ENCODE measurements at places on chromosomes 4 and X.

DNA sequence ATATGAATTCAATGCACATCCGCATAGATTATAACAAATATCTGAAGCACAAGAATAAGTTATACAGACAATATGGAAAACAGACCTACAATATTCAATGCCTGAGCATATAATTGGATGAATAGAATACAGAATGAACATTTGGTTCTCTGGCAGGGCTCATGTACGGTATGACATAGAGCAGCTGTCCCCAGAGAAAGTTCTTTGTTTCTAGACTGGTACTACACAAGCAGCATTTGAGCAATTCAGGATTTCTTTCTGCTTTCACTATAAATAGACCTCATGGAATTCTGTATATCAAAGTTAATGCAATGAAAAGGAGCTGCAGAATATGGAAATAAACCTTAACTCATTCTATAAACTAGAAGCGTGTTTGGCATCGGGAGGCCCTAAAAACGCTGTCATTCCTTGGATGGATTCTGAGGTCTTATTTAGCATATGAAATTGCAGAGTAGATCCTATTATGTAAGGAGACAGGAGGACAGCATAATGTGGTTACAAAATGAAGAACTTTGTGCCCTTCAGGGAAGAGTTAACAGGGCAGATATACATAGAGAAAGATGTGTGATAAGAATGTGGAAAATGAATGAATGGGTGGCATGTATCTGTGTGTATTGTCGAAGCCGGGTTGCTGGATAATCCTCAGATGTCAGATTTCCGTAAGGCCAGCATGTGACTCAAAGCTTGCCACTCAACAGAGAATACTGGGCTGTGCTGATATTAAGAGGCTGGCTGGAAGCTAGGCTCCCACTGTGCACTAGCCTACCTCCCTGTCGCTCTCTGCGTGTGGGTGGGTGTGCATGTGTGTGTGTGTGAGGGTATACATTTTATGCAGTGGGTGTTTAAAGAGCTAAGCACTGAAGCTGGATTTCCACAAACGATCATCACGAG is 103.3 kb upstream of the SLC4A4 start:
- no peak for DNase-seq

- no peak for DNase-seq
Observed at GRCh38 chr4:145044341-145044740, 53.7 kb downstream of the ANAPC10 start.

DNA sequence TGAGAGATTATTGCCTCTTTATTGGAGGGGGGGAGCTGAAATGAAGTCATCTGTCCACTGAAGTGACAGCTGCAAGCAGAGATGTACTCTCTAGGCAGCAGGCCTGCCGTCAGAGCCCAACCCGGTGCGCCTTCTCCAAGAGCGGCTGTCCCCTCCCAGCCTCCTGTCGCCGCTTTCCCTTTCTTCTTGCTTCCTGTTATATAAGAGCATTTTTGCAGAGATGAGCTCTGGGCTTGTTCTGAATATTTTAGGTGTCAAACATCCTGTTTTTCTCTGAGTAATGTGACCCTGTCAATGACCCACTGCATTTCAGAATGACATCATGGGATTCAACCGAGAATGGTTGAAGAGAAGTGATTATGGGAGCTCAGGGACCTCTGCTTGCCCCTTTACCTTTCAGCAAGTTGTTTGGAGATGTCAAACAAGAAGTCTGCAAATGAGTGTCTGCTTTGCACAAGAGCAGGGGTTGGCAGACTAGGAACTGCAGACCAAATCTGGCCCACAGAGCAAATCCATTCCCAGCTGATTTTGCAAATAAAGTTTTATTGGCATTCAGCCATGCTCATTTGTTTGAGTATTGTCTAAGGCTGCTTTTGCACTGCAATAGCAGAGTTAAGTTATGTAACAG is 79.9 kb downstream of the SLC9A6 start:
- no peak for DNase-seq

GRCh38 chr4:20347531-20347930 is 95.8 kb downstream of the SLIT2 start:
- no peak for DNase-seq

DNA sequence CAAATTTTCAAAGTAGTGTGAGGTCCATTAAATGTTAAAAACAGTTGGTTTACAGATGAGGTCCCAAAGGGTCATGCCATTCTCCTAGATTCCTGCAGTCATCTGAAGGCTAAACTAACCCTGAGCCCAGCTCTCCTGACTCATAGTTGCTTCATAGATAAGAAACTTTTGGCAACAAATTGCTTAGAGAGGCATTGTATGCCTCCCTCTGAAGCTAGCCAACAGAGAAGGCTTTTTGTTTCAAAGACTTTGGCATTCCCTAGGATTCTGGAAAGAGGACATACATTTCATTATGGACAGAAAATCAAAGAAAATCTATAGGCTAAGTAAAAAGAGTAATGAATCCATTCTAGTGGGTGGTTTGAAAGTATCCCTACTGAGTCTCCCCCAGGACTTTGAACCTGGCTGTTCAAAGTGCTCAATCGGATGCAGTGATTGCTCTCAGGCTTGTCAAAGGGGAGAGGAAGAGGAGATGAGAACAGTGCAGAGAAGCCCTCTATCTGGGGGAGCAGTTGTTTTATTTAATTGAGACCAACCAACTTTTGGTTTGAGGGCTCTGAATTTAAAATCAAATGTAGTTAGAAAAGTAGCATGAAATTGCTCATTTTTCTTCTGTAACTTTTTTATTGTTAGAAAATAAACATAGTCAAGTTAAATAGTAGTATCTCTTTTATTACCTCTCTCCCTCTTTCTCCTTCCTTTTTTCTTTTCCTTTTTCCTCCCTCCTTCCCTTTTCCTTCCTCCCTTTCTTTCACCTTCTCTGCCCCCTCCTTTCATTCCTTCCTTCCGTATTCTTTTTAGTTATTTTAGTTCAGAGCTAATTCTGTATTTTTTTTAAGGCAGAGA is 72.3 kb upstream of the ZNF518B start:
- no peak for DNase-seq

- no peak for DNase-seq
Observed at GRCh38 chr4:153347117-153347516, 2.6 kb downstream of the MND1 start.

DNA sequence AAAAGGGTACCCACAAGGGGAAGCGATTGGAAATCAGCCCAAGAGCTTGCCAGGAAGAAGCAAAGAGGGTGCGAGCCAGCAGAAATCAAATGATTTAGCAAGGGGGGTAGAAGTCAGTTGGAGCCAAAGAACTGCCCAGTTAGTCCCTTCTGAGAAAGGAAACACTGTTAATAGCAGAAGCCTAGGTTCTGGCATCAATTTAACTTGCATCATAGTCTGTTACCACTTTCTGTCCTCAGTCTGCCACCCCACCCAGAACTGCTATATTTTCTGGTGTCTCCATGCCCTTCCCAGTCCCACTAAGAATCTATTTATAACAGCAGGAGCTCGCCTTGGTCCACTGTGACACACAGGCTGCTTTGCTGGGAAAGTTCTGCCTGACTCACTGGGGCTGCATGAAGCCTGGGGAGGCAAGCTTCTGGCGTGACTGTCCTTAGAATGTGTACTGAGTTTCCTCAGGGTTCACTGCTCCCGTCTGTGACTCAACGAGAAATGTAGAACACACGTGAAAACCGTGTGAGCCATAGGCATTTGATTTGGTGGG is 157.8 kb upstream of the TTC29 start:
- no peak for DNase-seq

- DNase-seq: no peak
Observed at GRCh38 chr4:184104419-184105101, 113.1 kb downstream of the ENPP6 start.

- DNase-seq: no peak
Observed at GRCh38 chr4:73103799-73104503, 34.4 kb upstream of the COX18 start.

DNA sequence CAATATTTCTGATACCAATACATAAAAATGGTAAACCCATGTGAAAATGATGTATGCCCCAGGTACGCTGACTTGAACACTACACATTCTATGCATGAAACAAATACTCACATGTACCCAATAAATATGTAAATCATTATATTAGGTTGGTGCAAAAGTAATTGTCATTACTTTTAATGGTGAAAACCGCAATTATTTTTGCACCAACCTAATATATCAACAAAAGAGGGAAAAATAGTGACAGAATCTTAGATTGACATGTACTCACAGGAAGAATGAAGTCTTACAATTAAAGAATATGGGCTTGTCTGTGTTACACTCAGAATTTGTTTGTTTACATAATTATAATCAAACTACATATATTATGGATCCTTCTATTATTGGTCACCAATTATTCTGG is 82.3 kb downstream of the GLRA3 start:
- DNase-seq: no peak

- DNase-seq: no peak
Observed at GRCh38 chrX:153443476-153444332, 2.2 kb downstream of the TREX2 start.

GRCh38 chr4:14289708-14290107 is 662.2 kb upstream of the BOD1L1 start:
- DNase-seq: no peak

DNA sequence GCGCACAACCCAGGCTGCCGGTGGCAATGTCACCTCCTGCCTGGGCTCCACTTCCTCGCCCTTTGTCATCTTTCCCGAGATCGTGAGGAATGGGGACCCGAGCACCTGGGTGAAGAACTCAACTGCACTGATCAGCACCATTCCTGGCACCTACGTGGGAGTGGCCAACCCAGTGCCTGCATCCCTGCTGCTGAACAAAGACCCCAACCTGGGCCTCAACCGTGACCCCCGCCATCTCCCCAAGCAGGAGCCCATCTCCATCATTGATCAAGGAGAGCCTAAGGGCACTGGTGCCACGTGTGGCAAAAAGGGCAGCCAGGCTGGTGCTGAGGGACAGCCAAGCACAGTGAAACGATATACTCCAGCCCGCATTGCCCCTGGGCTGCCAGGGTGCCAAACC is 32.3 kb downstream of the BCORL1 start:
- DNase-seq: no peak

GRCh38 chr4:7801001-7801400 is 138.7 kb downstream of the AFAP1 start:
- DNase-seq: no peak

DNA sequence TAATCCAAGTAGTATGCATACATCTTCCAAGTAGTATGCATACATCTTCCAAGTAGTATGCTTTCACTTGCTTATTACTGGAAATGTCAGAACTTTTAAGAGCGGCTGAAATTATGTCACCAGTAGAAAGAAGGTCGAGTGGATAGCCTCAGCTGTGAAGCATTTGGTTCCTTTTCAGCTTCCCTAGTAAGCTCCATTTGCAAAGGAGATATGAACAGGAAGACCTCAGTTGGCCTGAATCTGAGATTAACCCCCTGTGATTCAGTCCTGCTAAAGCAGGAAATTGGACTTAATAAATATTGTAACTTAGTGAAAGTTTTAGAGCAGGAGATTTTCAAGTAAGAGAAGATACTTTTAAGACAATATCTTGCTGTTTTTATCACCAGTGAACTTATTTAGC is 48.1 kb downstream of the PCDH7 start:
- DNase-seq: no peak

DNA sequence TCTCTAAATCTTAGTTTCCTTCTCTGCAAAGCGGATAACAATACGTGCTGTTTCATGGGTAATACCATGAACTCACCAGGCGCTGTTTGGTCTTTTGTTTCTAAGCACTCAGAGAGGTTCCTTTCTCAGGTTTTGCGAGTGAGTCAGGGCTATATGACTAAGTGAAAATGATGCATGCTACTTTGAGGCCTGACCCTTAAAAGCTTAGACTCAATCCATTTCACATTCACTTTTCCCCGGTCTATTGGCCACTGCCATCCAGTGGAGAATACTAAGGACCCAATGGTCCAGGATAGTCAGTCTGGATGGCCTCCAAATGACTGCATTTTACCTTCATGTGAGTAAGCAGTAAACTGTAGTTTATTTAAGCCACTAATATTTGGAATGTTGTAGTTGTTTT is 400.8 kb upstream of the SLIT2 start:
- DNase-seq: no peak
